NCI-H2107 (cell line): ENCODE measurements at places on chromosomes 16 and 17.

- DNase-seq = no peak
These were observed 71.1 kb downstream of the WWOX start for GRCh38 chr16:78170494-78170933.

DNA sequence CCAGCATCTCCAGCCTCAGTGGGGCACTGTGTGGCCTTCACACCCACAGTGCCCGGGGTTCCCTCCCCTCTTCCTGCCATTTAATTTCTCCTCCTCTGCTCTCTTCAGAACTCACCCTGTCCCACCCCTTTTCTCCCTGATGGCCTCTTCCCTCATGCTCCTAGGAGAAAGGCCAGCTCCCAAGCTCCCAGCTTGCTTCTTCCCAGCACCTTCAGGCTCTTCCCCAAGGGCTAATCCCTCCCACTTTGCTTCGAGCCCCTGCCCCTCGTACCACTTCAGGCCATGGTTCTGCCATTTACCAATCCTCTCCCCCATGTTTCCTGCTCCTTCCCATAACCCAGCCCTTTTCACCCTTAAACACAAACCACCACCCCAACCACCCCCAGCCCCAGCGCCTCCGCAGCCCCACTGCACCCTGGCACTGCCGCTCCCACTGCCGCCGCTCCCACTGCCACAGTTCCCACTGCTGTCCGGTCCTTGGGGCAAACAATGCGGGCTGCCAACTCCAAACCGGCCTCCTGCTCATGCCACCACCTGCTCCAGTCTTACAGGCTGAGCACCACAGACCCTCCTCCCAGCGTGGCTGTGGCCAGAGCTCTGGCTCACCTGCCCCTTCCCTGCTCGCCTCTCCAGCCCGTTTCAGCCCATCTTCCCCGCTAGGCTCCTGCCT, 28.6 kb downstream of the ADAM11 start:
- DNase-seq = no peak

- no peak for DNase-seq
These were observed 5.9 kb upstream of the UBE2O start for GRCh38 chr17:76458580-76459490.

DNA sequence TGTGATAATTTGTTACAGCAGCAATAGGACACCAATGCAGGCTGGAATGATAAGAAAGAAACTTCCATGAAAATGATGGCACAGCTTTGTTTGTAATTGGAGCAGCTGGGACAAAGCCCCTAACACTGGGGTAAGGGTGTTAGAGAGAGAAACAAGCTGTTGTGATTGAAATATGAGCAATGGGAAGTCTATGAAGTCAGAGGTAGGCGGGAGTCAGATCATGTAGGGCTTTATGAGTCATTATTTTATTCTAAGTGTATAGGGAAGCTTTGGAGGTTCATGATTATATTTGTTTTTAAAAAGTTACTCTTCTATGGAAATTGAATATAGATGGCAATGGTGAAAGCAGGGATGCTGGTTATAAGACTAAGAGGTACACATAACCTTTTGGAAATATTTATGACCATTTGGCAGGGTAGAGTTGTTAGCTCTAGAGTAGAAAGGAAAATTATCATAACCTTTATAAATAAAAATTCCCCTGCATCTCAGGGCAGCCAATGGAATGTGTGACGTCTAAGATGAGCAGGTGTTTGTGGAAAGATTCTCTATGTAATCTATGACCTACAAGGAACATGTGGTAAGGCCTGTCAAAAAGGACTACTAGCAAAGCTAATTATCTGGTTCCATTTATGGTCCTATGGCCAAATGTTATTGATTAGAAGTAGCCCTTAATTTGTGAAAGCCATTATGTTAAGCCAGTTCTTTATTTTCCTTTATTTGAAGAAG, 85.6 kb downstream of the KCNJ2 start:
- DNase-seq = no peak

DNA sequence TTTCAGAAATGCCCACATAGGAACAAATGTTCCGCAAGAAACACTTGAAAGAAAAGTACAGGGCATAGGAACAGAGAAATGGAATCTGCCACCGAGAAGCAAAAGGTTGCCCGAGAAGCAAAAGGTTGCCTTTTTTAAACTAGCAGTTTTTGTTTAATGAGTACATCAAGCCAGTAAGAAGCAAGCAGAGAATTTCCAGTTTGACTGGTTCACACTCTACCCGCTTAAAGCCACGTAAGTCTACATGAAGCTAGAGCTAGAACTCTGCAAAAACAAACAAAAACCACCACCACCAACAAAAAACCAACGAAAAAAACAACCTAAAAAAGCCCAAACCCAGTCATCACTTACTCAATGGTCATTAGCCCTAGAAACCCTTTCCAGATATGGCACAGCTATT, 144.3 kb downstream of the MAP2K6 start:
- DNase-seq = no peak

GRCh38 chr17:69796078-69796477, 278.9 kb upstream of the KCNJ16 start:
- no peak for DNase-seq

GRCh38 chr17:27452828-27453227, 3.4 kb upstream of the KSR1 start:
- no peak for DNase-seq

DNA sequence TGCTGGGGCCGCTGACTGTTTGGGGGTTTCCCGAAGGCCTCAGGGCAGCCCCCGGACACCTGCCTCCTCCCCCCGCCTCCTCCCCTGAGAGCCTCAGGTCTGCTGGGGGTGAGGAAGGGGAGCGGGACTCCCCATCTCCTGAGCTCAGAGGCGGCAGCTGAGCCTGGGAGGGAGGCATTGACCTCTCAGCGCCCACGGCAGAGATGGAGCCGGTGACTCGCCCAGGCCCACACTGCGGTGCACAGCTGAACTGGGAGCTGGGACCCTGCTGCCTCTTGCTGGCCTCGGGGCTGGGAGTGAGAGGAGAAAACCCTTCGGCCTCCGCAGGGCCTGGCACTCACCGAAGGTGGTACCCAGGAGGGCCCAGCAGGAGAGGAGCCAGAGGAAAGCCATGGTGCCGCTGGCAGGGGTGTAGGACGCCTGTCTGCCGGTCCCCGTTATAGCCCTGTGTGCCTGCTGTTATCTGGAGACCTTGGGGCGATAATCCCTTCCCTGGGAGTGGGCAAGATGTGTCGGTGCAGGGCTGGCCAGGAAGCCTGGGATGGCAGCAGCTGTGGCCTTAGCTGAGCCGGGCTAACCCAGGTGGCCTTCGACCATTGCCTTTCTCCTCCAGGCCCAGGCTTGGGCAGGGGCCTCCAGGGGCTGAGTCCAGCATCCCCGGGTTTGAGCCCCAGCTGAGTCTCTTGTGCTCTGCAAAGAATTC, at the start of gene CTRB2:
Gene CTRB2, minus strand, starts transcription at position 413 of the 703 bp plus-strand sequence. Its CDS starts 20 bp downstream, at position 393.
- DNase-seq = no peak

- no peak for DNase-seq
These were observed 8.7 kb downstream of the HOXB1 start for GRCh38 chr17:48522031-48522653.

DNA sequence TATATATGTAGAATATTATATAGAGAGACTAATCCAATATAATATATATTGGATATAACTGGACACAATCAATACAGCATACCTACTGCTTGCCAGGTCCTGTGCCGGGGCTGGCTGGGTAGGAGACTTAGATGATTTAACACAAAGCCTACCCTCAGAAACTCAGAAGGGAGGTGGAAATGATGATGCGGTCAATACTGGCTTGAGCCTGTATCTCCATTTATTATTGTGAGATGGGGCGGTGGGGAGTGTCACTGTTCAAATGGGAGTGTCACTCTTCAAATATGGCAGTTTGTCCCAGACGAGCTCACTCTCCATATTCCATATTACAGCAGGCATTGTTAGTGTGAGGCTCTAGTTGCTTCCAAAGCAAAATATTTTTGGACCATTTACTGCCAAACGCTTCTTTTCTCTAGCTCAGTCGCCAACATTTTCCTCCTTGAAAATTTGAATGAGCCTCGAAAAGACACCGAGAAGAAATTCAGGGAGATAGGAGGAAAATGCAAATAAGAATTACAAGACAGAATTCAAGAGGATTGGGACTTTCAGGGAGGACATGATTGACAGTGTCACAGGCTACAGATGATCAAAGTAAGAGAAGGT, 70.7 kb downstream of the WSCD1 start:
- no peak for DNase-seq

DNA sequence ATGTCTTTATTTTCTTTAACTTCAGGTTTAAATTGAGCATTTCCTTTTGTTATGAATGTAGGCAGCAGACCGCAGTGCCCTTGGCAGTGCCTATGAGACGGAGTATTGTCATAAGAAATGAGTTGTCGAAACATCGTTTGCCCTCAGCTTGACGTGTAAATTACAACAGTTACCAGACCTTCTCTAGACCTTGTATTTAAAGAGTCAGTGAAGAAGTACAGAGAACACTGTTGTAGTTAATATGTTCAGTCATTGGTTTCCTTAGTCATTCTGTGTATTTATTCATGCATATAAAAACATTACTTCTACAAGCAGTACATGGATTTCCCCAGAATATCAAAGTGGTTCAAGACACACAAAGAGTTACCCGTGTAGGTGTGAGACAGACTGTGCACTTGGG, 19.0 kb downstream of the IRF8 start:
- DNase-seq = no peak

- DNase-seq = no peak
These were observed 17.2 kb downstream of the NDE1 start for GRCh38 chr16:15667091-15667742.

DNA sequence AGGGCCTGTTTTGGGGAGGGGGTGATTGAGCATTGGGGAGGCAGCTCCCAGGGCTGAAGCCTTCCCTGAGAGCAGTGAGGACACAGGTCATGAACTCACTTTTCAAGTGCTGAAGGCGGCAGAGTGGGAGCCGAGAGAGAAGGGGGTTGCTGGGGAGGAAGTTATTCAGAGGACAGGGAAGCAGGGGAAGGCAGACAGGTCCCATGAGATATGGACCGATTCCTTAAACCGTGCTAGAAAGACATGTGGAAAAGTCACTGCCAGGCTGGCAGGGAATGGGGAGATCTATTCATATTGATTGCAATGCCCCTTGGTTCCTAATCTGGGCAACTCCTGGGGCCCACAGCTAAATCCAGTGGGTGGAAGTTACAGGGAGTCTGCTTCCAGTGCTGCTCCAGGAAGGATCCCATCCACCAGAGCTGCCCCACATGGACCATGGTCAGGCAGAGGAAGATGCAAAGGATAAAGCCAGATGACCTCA, 1.1 kb downstream of the CCL4 start:
- no peak for DNase-seq

- DNase-seq = no peak
These were observed 55.7 kb downstream of the SREBF1 start for GRCh38 chr17:17780922-17781590.
